Activated T-cell treated with anti-CD3 and anti-CD28 coated beads, Interleukin-2, amount 50 U/mL, for 4 hours (primary cell): ENCODE measurements at places on chromosomes 6 and 20.

DNA sequence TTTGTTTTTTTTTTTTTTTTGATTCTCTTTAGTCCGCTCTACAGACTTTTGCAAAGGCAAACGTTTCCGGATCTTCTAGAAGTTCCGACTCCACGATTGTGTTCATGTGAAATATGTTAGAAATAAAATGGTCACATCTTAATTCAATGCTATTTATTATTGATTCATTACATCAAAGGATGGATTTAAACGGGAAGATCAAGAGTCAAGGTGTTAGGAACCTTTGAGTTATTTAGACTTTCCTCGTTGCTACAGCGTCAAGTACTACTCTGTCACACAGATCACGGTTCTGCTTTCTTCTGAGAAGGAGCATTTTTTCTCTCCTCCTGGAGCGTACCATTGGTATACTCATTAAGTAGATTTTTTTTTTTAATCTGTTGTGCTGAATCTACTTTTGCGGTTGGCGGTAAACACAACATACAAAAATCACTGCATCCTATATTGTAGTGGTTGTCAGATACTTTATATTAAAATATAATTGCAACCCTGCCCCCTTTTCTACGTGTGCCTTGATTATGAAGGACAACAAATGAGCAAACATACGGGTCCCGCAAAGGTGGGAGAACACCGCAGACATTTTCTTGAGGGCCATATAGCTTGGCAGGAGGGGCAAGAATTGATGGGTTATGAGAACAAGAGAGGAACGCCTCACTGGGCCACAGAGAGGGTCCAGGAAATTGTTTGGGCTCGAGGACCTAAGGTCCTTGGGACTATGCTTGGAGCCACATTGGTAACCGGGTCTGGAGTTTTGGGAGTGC, 17.5 kb downstream of the HMGN4 start:
- no peak for DNase-seq

- DNase-seq = no peak
These were observed 121.6 kb downstream of the DHX35 start for GRCh38 chr20:39083761-39084160.

DNA sequence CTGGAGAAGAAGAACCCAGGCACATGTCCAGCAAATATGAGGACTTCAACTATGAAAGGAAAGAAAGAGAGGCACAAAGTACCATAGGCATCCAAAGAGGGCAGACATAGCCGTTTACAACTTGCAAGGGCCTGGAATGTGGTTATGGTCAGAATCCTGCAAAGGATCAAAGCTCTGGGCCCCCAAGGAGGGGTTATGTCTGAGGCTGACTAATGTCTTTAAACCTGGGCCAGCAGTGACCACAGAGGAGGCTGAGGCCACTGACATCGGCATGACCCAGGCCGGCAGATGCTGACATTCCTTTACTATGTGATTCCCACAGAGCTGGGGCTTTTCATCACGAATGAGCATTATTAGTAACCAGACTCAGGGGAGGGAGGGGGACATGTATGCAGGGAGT, 861.1 kb downstream of the DHX35 start:
- DNase-seq = no peak

GRCh38 chr20:32612351-32613191, 27.4 kb upstream of the NOL4L start:
- DNase-seq = no peak

GRCh38 chr20:11366660-11367059, 551.0 kb upstream of the BTBD3 start:
- DNase-seq = no peak

GRCh38 chr6:113558966-113559365, 298.2 kb upstream of the MARCKS start:
- DNase-seq = no peak

DNA sequence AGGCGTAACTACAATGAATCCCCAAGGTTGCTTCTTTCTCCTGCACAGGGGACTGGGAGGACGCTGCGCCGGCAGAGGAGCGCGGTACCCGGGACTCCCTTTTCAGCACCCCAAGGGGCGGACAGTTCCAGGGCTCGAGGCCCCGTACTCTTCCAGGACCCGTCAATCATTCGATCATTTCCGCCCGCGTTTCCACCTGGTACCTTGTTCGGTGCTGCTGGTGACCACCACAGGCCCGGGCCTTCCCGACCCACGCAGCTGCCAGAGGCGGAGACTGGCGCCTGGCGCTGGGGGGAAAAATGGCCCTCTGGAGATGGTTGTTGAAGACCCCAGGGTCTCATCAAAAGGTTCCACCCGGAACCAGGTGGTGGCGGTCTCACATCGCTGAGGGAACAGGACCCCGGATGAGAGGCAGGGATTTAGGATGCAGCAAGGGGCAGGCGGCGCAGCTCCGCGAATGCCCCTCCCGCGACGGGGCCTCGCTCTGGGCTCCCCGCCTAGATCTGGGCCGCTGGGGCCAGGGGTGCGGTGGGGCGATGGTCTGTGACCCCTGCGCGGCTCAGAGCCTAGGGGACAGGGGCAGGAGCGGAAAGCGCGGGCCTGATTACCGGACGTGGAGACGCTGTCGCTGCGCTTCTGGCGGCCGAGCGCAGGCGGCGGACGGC, 744 bp downstream of the VSX1 start:
- DNase-seq = no peak

DNA sequence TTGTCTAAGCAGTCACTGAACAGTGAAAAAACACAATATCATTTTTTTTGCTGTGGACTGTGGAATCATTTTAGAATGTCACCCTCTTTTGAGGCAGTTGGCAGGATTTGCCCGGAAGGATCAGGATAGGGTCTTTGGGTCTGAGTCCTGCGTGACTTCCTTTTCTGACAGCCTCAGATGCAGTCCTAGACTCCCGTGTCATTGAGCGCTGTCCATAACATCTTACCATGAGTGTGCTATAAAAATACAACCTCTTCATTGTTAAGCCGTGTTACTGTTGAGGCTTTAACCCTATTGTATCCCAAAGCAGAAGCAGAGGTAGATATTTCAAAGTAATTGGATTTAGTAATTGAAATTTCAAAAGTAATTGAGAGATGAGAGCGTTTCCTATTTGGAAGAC, 30.6 kb downstream of the ARID1B start:
- no peak for DNase-seq

DNA sequence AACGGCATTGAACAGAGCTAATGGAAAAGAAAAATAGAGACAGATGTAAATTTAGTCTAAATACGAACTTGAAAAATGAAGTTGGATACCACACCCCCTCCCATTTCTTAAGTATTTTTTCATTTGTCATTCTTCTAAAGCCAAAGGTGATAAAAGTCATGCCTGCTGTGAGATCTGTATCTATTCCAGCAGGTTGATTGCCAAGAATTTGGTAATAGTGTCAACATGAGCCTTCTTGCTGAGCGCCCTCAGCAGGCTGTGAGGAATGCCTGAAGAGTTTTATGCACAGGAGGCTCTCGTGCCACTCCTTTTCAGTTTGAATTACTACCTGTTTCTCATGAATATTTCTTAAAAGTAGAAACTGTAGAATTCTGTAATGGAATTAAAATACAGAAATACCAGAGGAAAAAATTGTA, 165.4 kb downstream of the QKI start:
- DNase-seq = no peak

DNA sequence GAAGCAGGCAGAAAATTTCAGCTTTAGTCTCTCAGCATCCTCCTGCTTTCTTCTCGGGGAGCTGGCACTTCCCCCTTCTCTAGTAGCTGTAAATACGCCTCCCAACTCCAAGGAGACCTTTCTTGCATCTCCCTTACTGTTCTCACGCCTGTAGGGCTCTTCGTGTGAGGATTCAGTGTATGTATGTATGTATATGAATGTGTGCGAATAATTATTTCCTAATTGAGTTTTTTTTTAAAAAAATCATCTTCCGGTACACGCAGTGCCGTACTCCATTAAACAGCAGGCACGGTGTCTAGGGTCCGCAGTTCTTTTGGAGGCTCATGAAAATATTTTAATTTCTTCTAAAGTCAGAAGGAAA, 85.4 kb downstream of the HFE start:
- DNase-seq = no peak

GRCh38 chr6:151434369-151434768, 17.6 kb downstream of the RMND1 start:
- DNase-seq = no peak

DNA sequence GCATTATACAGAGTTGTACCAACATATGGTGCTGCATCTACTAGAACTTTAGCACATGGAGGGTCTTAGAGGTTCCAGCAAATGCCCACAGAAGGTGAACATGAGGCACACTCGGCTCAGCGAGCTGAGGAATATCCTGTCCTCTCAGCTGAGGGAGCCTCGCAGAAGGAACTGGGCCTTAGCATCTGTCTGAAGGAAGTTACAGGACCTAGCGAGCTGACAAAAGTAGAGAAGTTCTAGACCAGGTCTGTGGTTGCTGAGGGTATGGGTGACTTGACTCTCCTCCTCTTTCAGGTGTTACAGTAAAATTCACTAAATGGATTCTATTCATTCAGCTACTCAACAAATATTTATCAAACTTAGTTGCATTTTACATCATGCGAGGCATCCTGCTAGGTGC, 157.2 kb downstream of the ZDHHC14 start:
- DNase-seq = no peak

GRCh38 chr6:139175389-139175948, 40.6 kb downstream of the HECA start:
- no peak for DNase-seq

DNA sequence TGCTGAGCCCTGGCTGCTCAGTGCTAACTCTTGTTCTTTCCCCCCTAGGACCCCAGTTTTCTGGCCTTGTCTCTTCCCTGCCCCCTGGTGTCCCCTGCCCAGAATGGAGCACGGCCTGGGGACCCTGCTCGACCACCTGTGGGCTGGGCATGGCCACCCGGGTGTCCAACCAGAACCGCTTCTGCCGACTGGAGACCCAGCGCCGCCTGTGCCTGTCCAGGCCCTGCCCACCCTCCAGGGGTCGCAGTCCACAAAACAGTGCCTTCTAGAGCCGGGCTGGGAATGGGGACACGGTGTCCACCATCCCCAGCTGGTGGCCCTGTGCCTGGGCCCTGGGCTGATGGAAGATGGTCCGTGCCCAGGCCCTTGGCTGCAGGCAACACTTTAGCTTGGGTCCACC, 11.9 kb downstream of the CCN5 start:
- no peak for DNase-seq

- DNase-seq = no peak
These were observed 207.8 kb downstream of the KHDC1L start for GRCh38 chr6:73017476-73017875.

DNA sequence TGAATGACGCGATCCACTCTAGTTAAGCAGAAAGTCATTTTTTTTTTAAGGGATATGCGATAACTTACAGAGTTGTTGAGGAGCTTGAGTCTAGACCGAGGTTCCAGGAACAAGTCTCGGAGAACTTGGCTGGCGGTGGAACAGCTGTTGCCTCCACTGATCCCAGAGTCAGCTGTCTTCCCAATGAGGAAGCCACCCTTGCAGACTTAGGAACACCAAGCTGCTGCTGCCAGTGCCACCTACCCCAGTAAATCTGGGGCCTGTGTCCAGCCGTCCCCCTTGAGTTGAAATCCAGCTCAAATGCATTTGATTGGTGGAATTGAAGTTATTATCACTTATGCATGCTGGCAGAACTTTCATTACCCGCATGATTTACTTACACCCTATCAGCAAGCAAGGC, 6.7 kb downstream of the PFDN4 start:
- no peak for DNase-seq

DNA sequence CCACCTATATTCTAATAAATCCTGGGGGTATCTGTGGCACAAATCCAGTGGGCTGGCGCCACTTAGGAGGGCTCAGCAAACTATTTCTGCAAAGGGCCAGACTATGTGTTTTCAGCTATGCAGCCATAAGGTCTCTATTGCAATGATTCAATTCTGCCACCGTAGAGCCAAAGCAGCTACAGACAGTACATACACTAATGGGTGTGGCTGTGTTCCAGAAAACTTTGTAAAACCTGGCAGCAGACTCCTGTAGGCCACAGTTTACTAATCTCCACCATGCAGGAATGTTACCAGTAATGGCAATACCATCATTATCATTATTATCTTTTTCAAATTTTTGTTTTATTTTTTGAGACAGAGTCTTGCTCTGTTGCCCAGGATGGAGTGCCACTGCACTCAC, 65.7 kb downstream of the SULF2 start:
- DNase-seq = no peak

DNA sequence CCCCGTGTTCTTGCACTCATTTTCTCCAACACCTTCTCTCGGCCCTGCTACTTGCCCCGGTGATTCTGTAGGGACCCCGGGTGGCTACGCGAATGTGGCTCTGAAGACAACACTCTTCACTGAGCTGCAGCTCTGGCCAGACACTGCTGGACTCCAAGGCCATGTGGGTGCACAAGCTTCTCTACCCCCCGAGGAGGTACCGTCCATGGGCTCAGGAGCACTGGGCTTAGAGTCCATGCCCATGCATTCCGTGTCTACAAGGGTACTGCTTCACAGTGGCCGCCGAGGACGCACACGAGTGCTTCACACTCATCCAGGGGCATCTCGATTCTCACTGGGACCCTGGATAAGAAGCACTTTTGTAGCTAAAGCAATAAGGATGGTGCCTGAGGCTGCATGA, 59.5 kb downstream of the SMOC2 start:
- DNase-seq = no peak

- DNase-seq = no peak
These were observed 136.5 kb upstream of the PDE10A start for GRCh38 chr6:165799391-165800153.

DNA sequence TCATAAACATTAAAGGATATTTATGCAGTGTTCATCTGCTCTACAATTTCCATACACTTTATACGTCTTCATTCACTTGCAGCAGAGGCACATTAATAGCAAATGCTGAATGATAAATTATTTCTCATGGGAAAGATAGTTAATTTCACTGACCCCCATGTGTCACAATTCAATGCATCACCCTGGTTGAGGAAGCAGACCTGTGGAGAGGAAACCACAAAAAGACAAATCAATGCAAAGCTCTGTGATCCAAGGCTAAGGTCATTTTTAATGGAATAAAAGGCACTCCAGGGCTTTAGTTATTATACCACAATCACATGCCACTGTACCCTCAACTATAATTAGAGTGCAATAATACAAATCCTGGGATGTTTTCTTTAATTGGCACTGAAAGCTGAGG, 40.3 kb upstream of the TENT5A start:
- no peak for DNase-seq

DNA sequence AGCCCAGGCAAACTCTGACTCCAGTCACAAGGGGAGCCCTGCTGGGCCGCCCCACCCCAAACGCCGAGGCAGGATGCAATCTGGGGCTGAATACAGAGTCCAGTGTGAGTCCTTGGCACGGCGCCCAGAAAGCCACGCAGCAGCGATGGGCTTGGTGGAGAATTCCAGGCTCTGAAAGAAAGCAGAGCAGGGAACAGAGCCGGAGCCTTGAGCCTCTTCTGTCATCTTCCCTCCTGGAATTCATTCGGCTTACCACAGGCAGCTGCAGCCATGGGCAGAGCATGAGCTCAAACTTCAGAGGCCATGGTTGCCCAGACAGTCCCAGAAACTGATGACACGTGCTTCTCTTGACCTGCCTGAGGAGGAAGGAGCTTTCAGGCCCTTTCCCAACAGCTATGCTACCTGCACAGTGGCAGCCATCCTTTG, 441.1 kb upstream of the JARID2 start:
- DNase-seq = no peak

- no peak for DNase-seq
These were observed 34.2 kb downstream of the PKIG start for GRCh38 chr20:44616604-44616964.

GRCh38 chr6:101465863-101466262, 72.4 kb downstream of the GRIK2 start:
- no peak for DNase-seq

GRCh38 chr6:137099689-137100403, 55.1 kb upstream of the IL20RA start:
- DNase-seq = no peak
